ENCODE measurements at places on chromosomes 2 and 18.

GRCh38 chr2:196131384-196131937, 39.9 kb downstream of the STK17B start:
- peak; percentile 45 for DNase-seq

- no peak for DNase-seq
These were observed 97.1 kb upstream of the MAP4K3 start for GRCh38 chr2:39534095-39534711.

GRCh38 chr2:165567273-165567672, 97.8 kb downstream of the CSRNP3 start:
- DNase-seq = no peak

DNA sequence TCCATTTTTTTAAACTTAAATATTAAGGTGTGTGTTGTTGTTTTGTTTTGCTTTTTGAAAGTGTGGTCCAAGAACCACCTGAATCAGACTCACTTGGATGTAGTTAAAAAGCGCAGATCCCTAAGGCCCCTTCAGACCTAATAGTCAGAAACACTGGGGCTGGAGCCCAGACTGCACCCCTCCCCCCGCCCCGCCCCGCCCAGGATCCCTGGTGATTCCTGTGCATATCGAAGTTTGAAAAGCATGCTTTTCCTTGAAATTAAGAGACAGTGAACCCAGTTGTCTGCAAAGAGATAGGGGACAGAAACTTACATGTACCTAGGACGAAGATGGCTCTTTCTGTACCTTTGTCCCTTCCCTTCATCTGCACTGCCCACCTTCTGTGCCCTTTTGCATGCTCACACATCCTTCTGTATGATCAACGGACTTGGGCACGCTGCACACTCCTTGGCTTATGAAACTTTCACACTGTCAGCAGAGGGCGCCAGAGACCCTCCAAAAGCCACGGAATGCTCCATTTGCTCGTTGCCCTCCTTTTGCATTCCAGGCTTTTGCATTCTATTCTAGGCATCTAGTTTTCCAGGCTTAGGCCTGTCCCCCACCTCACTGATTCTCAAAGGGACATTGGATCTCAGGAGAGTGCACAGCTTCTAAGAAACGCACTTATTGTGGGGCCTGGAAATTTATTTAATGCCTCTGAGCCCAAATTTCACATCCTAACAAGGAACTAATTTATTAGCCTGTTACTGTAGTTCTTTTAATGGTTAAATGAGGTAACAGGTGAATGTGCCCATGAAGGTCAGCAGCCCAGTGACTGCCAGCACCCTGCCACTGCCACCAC, 32.8 kb upstream of the SLC14A1 start:
- peak; percentile 47 for DNase-seq

DNA sequence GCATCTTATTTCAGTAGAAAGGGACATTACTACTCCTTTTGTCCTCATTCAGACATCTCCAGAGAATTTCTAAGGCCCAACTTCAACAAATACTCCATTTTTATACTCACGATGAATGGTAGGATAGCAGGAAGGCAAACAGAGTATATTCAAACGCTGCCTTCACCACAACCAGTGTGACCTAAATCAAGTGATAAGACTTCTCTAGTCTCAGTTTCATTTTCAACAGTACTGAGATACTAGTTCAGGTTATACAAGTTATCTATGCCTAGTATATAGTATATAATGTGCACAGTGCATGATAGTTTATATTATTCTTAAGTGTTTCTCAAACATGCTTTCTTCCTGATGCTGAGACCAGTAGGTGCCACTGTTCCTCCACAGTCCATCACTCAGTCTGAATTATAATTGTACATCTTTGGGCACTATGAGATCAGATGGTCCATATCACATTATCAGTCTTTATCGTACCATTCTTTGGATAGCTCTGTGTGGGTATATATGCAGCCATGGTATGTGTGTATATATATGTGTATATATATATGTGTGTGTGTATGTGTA, 66.3 kb upstream of the RPE start:
- DNase-seq = no peak

GRCh38 chr2:218357236-218358177, 850 bp downstream of the CATIP start:
- no peak for DNase-seq

- DNase-seq = no peak
These were observed 38.5 kb downstream of the MERTK start for GRCh38 chr2:111936881-111937280.

DNA sequence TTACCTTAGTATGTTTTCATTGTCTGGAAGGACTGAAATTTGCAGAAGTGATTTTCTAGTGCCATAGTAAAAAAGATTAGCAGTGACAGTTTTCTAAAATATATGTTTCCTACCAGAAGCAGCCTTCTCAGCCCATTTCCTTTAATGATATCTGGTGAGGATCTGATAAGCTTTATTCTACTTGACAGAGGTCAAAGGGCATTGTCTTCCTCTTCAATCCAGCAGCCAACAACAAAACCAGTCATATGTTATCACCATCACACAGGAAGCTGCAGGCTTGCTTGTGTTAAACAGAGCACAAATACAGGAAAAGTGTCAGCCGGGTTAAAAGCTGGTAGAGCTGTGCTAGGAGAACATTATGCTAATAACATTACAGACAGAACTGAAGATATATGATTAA, 35.6 kb upstream of the ZSWIM2 start:
- no peak for DNase-seq

DNA sequence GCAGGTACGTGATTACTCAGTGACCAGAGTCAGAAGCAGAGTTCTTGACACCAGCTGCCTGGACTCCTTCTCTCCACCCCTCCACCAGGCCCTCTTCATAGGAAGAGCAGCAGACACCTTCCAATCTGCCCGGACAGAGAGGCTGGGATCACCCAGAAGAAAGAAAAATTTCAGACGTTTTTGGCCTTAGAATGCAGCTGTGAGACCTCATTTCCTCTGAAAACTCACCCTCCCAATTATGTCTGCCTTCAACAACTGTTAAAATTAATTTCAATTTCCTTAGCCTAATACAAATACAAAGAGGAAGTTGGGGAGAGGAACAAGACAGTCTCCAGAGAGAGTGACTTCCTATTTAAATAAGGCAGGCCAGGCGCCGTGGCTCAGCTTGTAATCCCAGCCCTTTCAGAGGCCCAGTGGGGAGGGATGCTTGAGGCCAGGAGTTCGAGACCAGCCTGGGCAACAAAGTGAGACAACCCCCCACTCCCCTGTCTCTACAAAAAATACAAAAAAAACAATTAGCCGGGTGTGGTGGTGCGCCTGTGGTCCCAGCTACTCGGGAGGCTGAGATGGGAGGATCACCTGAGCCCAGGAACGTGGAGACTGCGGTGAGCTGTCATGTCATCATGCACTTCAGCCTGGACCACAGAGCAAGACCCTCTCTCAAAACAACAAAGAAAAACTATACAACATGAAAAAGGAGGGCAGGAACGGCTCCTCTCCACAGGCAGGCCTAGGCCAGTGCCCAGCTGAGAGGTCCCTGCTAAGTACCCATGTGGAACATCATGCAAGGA, 1.6 kb downstream of the SLC66A2 start:
- no peak for DNase-seq

DNA sequence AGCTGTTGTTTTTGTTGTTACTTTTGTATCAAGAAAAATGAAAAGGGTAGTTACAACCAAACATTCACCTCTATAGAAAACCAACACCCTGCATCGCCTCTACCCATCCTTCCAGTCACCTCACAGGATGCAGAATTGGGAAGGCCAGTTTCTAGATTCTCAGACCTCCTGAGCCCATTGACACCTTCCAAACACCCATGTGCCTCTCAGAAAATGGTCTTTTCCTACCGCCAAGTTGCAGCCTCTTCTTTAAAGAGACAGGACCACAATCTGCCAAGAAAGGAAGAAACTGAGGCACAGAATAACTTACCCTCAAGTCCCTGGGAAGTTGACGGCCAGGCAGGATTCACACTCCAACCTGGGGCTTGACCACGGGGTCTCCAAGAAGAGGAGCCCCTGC, 101.4 kb downstream of the TNS1 start:
- DNase-seq = no peak

DNA sequence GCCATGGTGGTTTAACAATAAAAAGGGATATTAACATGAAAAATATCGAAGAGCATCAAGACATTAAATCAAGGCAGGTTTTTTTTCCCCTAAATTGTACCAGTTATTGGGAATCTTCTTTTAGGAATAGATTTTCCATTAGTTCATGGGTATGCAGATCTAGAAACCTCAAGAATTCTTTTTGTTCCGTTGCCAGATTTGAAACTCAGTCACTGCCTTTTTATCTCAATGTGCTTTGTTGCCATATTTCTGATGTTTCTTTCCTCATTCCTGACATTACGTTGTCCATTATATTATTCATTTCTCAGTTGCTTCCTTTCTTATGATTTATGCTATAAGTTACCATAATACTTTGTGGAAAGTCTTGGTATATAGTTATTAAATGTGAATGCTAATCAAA, 162.2 kb downstream of the CD226 start:
- DNase-seq = no peak

DNA sequence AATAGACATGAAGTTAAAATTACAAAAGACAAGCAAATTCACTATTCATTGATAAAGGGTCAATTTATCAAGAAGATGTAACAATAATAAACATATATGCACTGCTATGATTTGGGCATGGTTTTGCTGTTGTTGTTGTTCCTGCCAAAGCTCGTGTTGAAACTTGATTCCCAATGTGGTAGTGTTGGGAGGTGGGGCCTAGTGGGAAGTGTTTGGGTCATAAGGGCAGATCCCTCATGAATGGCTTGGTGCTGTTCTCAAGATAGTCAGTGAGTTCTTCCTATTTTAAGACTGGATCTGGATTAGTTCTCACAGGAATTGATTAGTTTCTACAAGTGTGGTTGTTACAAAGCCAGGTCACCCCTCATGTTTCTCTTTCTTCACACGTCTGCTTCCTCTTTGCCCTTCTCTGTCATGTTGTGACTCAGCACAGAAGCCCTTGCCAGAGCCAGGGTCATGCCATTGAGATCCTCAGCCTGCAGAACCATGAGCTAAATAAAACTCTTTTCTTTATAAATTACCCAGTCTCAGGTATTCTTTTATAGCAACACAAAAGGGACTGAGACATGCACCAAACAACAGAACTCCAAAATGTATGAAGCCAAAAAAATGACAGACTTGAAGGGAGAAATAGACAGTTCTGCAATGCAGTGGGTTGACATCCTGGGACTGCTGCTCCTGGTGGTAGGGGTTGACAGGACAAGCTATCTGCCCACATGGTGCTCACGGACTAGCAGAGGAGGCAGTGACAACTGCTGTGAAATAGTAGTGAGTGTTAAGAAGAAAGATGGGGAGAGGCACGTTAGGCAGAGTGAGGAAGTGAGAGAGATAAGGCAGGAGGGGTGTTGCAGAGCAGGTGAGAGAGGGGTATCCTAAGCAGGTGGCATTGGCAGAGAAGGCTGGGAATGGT, 18.6 kb upstream of the SKA1 start:
- DNase-seq = no peak

DNA sequence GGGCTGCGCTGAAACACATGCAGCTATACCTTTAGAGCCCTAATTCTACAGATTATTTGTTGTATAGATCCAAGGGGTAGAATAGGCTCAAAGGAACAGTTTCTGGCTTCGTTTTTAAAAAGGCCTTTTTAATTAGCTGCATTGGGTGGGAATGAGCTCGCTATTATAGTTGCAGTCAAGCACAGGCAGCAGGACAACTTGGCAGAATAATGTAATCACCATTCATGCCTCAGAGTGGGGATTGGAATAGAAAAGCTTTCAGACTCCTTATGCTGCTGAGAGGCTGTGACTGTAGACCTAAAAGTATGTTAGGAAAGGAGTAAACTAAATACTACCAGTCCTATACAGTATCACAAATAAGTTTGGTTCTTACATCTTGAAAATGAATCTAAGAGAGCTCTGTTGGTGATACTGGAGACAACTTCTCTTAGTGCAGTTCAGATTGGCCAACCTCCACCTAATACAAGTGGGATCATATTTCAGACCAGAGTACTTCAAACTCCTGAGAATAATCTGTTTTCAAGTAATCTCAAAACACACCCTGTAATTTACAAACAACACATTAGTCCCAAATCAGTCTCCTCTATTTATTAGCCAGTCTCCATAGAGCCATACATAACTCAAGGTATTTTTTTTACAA, 121.4 kb downstream of the ANTXR1 start:
- no peak for DNase-seq

- DNase-seq = no peak
These were observed 96.6 kb upstream of the STK17B start for GRCh38 chr2:196268025-196268424.

GRCh38 chr18:38539856-38540255, 974.3 kb upstream of the CELF4 start:
- DNase-seq = no peak

- DNase-seq = no peak
These were observed 232.2 kb downstream of the ZNF804A start for GRCh38 chr2:184830531-184830930.

- DNase-seq = no peak
These were observed 48.5 kb downstream of the SERPINB7 start for GRCh38 chr18:63823516-63824219.

GRCh38 chr2:58098254-58099095, 51.9 kb downstream of the VRK2 start:
- DNase-seq = no peak

GRCh38 chr2:206368933-206369569, 74.3 kb upstream of the ADAM23 start:
- no peak for DNase-seq

GRCh38 chr2:132936791-132937190, 266.8 kb upstream of the LYPD1 start:
- no peak for DNase-seq

- no peak for DNase-seq
These were observed 29.7 kb upstream of the FAHD2A start for GRCh38 chr2:95372845-95373244.

- no peak for DNase-seq
These were observed 52.6 kb downstream of the AGPS start for GRCh38 chr2:177445200-177445599.

DNA sequence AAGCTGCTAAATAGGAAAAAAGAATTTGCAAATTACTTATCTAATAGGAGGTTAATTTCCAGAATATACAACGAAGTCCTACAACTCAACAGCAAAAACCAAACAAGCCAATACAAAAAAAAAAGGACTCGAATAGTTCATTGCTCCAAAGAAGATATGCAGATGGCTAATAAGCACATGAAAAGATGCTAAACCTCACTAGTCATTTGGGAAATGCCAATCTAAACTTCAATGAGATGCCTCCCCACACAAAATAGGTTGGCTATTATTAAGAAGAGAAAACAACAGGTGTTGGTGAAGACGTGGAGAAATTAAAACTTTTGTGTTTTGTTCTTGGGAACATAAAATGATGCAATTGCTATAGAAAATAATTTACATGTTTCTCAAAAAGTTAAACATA, 1634.4 kb upstream of the DDX18 start:
- DNase-seq = no peak

GRCh38 chr18:23179416-23179815, 44.1 kb downstream of the CABLES1 start:
- DNase-seq = no peak

- no peak for DNase-seq
These were observed 64.5 kb upstream of the ZCCHC2 start for GRCh38 chr18:62458346-62458745.
